ENCODE measurements at places on chromosomes 7 and 10.

- no peaks in the 10 kb centered on the region for H3K4me1 ChIP-seq
- no peaks in the 10 kb centered on the region for H3K27me3 ChIP-seq
- no peak overlapping the region for H3K4me3 ChIP-seq
- H3K36me3 ChIP-seq, result no peaks in the 10 kb centered on the region
- no peak for DNase-seq
Observed at GRCh38 chr7:50473531-50473930, 23.4 kb upstream of the FIGNL1 start.

DNA sequence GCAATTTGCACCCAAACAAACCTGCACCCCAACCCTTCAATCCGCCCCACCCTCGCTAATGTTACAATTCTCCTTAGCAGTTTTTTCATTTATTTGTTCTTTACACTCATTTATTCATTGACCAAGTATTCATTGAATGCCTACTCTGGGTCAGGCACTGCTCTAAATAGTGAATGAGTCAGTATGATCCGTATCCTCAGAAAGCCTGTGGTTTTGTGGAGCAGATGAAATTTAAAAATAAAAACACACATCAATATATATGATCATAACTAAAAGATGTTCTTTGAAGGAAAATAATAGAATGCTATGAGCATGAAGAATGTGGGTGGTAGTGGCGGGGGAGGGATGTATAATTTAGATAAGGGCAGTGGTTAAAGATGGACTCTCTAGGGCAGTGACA is 13.3 kb downstream of the IFIT5 start:
- no peak overlapping the region for H3K27ac ChIP-seq
- no peak overlapping the region for H3K4me3 ChIP-seq
- no peaks in the 10 kb centered on the region for H3K27me3 ChIP-seq
- H3K4me1 ChIP-seq, result no peaks in the 10 kb centered on the region

DNA sequence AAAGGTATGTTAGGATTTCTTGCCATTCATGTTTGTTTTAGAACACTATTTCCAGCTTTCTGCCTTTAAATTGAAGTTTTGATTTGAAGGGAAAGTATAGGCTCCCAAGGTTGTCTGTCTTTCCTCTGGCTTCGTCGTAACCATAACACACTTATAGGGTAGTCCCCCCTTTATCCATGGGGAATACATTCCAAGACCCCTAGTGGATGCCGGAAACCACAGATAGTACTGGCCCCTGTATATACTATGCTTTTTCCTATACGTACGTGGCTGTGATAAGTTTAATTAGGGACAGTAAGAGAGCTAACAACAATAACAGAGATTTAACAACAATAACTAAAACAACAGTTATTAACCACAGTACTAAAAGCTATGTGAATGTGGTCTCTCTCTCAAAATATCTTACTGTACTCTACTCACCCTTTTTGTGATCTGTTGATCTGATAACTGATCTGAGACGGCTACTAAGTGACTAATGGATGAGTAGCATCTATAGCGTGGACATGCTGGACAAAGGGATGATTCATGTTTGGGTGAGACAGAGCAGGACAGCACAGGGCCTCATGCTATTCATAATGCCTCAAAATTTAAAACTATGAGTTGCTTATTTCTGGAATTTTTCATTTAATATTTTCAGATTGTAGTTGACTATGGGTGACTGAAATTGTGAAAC is 273.1 kb downstream of the AUTS2 start:
- H3K4me3 ChIP-seq, result no peak overlapping the region
- H3K36me3 ChIP-seq, result no peaks in the 10 kb centered on the region
- DNase-seq, result no peak
- H3K27ac ChIP-seq, result no peak overlapping the region
- H3K4me1 ChIP-seq, result no peaks in the 10 kb centered on the region

DNA sequence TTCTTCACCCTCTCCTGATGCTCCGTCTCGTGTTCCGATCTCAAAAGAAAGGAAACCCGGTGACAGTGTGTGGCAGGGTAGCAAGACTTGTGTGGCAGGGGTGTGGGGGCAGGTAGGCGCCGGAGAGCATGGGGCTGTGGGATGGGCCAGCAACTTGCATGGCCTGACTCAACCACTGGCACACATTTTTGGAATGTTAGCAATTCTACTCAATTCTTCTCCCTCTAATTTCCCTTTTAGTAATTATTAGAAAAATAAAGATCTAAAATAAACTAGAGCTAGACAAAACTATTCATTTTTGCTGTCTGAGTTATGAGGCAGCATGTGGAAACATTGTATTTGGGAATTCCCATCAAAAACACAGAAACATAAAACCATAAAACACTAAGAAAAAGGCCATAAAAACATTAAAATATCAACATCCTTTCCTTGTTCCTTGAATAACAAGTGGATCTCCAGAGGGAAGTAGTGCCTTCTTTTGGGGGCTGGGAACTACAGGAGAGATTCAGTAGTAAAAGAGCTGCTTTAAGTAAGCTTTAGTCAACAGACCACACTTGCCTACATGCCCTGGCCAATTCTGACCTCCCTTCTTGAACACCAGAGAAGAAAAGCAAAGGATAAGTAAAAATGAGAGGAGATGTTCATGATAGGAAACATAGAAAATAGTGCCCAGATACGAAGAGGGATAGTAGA is 21.8 kb downstream of the SEMA3C start:
- H3K4me1 ChIP-seq, result no peaks in the 10 kb centered on the region
- H3K27me3 ChIP-seq, result no peaks in the 10 kb centered on the region

DNA sequence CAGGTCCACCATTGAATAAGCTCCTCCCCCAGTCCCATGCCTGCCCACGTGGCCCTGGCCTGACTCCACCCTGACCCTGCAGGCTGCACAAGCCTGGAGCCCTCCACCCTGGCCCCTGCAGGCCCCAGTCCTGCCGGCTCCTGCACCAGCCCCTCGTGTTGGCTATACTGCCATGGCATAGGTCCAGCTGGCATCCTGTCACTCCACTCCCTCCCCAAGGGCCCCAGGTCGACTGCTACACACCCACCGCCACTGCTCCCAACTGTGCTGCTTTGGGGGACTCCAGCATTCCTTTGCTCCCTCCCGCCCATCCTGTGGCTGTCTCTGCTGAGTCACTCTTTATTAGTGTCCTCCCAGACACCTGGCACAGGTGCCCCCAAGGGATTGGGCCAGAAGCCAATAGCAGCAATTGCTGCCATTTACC is 32.4 kb upstream of the HSPA12A start:
- no peaks in the 10 kb centered on the region for H3K27me3 ChIP-seq
- H3K4me1 ChIP-seq, result no peaks in the 10 kb centered on the region
- H3K27ac ChIP-seq, result no peak overlapping the region
- no peak overlapping the region for H3K4me3 ChIP-seq

GRCh38 chr10:4333459-4333894 is 492.5 kb upstream of the AKR1E2 start:
- no peaks in the 10 kb centered on the region for H3K4me1 ChIP-seq
- H3K27ac ChIP-seq, result peak overlapping the region; percentile 72
- H3K36me3 ChIP-seq, result no peaks in the 10 kb centered on the region

All from CD14-positive monocyte (primary cell).